MCF 10A (cell line): ENCODE measurements at places on chromosomes 4 and X.
A peak's percentile ranks its signal among the peaks of the same experiment; 100 is the strongest.

DNA sequence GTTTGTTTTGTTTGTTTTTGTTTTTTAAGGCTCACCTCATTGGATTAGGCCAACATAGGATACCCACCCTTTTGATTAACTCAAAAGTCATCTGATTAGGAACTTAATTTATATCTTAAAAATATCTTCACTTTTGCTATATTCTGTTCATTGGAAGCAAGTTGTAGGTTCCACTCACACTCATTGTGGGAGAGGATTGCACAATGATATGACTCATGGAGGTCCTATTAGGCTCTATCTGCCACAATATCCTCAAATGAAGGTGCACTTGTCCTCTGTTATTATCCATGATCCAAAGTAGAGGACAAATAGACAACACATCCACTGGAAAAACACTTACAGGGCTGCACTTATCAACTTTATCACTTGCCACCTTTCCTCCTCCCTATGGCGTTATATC is 60.5 kb upstream of the ADAMTS3 start:
- DNase-seq, result peak; percentile 83

DNA sequence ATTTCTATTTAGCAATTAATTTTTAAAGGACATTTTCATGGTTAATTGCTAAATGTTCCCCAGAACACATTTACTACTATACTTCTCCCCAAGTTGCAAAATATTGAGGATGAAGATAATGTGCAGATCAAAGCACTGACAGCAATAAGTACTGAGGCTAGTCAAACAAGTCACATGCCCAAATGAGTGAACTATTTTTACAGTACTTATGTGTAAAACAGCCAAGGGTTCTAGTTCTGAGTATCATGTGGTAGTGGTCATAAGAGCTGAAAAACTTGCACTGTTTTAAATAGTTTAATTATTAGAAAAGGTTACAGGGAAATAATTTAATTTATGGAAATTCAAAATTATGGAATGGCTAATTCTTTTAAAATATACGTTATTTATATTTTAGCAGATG is 3.8 kb downstream of the GALNTL6 start:
- DNase-seq, result no peak

DNA sequence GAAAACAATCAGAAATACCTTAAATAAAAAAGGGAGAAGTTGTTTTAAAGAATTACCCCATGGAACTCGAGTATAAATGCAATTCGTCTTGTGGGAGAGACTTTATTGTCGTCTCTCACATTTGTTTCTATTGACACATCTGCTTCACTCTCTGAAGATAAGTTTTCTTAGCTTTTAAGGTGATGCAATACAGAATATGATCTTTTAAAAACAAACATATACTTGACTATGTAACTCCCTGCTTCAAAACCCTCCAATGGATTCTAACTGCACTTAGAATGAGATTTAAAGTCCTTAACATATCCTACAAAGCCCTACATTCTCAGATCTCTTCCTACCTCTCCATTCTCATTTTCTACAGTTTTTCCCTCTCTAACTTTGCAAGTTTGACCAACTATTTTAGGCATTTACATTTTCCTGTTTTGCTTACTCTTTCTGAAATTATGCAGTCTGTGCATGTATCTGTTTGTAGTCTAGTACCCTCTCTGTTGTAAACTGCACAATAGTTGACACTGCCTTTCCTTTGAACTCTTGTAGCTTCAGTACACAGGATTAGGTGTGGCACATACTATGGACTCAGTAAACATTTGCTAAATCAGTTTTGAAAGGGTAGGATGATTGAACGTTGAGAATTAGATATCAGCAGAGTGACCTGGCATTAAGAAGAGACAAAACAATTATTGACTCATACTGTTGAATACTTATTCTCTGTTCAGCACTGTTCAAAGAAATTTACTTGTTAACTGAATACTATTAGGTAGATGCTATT is 59.8 kb downstream of the AGTR2 start:
- DNase-seq, result no peak

- DNase-seq, result no peak
These were observed 674.3 kb downstream of the IQCM start for GRCh38 chr4:149141391-149141790.

DNA sequence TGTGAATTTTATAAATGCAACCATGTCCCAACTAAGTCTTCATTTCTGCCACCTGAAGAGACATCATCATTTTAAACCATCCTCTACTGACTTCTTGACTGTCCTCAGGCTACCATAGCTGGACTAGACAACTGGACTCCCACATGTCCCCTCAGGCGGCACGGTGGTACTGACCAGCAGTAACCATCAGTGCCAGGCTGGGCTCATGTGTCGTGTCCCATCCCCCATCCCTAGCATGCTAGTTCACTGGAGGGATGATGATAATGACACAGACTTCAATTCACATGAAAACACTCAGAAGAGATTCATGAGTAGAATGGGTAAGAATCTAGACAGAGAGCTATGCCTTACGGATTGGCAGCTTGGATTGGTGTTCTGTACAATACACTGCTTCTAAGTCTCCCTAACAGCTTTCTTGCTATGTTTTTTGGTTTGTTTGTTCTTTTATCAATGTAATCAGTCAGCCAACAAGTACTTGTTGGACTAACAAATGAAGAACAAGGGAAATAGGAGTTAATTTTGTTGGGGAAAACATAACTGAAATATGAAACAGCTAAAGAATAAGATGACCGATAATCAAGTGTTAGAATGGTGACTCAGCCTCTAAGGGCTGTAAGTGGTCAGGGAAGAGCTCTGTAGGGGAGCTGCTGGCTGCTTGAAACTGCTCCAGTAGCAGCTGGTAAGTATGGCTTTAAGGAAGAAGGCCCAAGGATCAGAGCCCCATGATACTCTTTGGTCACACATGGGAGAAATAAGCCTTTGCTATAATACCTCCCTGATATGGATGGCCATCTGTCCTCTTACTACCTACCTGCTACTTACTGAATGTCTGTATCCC is 10.3 kb downstream of the ZDHHC9 start:
- no peak for DNase-seq

- DNase-seq, result no peak
These were observed 12.4 kb downstream of the VAMP7 start for GRCh38 chrX:155893521-155893920.

DNA sequence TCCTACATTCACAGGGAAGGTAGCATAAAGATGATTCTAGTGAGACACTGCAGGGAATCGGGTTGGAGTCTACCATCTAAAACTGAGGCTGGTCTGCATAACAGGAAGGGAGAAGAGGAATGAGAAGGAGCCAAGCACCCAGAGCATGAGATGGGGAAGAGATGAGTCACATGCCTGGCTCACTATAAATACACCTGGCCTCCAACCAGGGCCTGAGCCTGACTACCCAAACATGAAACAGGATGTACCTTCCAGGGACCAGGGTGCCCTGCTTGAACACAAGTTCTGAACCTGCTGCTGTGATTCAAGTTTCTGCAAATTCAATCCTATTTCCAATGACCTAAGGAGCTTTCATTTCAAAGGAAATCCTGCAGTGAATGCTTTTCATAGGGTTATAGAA is 24.9 kb downstream of the CD99L2 start:
- DNase-seq, result peak; percentile 75

DNA sequence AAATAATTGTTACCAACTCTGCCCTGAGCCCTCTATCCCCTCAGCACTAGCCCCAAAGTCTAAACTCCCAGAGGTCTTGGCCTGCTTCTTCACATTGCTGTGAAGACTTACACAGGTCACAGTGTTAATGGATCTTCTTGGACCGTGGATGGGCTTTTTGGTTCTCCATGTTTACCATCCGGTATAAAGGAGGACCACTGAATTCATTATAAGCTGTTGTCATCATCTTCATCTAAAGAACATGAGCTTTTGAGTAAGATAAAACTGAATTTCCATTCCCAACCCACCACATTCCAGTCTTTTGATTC is 8.5 kb downstream of the NUDT11 start:
- DNase-seq, result no peak

DNA sequence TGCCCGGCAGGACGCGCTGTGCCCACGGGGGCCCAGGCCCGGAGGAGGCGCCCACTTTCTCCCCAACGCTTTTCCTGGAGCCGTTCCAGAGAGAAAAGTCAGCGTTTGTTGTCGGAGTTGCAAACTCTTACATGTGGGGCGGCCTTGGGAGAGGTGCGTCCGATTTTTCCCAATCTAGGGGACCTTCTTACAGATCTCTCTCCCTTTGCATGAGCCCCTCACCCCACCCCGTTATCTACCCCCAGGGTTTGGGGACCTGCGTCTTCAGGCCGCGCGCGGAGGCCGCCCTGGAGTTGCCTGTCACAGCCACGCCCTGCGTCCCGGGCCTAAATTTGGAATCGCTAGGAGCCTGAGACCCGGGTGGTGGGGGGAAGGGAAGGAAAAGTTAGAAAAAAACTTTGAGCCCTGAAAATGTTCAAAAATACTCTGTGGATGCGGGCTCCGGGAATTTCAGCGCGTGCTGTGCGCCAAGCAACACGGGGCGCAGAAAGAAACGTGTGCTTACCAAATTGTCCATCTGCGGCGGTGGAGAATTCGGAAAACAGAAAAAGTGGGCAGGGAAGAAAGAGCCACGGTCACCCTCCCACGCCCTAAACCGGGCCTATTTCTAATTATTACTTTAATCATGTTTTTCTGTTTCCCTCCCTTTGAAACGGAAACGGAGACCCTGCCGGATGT is 587 bp downstream of the CD99 start:
- peak; percentile 58 for DNase-seq

DNA sequence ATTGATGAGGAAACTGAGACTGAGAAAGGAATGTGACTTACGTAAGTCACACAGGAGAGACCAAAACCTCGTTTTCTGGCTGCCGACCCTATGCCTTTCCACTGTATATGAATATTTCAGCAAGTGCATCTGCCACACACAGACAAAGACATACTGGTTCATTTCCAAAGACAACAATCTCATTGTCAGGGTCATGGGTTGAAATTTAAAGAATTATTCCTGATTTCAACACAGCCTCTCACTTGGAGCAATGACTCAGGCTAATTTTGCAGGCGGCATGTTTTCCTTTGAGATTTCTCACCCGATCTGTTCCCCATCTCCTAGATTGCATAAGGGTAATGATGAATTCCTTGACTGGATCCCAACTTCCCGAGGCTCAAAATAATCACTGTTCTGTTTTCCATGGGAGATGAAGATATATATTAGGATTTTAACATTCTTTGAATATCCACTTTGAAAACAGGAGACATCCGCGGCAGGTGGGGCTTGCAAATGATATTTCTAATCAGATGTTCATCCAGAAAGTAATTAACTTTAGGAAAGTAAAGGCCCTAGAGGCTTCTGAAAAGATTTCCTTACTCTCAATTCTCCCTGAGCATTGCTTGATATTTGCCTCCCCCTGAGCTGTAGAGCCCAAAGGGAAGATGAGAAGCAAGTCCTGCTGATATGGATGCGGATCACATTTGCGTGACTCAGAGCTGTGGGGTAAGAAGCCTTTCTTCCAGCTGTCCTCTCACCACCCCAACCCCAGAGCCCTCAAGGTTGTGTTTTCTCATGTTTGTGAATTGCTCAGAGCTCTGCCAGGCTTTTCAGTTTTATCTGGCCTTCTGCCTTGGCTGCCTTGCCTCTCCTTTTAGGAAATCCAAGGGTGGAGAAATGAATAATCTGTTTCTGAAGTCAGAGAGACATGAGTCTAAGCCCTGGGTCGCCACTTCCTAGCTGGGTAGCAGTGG is 361.1 kb upstream of the BOD1L1 start:
- peak; percentile 98 for DNase-seq

DNA sequence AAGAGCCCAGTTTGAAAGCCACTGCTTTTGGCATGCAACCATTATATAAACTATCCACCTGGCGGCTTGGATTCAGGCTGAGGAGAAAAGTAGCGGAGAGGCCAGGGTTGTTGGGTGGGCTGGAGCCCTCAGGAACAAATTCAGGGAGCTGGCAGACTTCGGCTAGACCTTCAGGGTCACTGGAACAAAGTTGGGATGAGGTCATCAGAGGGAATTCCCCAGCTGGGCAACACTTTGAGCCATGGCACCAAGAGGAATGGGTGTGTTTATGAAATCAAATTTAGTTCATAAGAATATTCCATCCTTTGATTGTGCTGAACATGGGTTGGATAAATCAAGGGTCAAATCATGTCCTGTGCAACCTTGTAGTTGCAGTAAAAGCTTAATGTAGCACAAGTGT is 22.0 kb downstream of the MTMR1 start:
- DNase-seq, result peak; percentile 15

DNA sequence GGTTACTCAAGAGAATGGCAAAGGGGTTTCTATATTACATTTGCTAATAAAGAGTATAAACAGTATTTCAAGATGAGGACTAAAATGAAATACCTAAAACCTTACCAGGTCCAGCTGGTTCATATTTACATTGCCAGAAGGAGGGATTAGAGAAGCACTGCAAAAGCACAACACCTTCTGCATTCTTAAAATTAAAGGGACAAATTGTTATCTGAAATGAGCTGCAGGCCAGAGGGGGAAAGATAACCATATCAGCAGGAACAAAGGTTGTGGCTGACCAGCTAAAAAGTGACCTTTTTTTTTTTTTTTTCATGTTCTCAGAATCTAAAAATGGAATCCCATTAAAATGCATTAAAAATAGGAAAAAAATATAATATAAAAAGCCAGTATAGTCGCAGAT is 39.7 kb downstream of the AFF2 start:
- no peak for DNase-seq

DNA sequence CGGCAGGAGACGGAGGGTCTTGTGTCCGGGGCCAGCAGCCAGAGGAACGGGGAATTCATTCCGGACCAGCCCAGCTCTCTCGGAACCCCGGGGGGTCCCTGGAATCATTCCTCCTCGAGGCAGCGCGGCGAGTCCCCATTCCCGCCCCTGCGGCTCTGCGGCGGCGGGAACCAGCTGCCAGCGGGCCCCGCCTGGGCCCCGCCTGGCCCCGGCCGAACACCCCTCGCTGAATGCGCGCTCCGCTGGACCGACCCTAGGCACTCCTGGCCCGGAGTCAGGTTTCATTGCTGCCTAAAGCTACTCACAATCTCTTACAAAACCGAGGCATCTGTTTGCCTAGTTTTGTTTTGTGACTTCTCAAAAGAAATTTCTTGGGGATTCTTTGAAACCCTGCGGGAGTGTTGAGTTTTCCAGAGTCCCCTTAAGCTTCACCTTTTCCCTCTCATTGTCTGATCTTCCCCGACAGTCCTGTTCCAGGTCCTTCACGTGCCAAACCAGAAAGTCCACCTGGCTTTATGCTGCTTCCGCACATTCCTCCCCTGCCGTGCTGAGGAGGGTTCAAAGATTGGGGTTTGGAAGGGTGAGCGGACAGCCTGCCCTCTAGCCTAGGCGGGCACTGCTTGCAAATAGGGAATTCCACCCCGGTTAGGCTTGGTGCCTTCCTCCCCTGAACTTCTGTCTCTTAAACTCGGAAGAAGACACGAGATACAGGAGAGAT is 789 bp downstream of the ARHGAP10 start:
- DNase-seq, result peak; percentile 58
